ENCODE measurements at places on chromosomes 11 and 22.

DNA sequence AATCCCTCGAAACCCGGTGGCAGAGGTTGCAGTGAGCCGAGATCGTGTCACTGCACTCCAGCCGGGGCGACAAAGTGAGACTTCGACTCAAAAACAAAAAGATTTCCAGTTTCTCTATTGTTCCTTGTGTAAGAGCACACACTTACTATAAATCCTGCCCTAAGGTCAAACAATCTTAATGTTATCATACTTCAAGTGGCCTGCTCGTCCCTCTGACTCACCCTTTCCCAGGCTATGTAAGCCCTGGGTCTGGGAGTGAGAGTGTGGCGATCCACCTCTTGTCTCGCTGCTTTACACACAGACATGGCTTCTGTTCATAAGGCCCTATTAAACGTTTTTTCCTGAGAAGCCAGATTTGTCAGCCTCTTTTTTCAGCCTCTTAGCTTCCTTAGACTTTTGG is 24.4 kb upstream of the A4GALT start:
- H3K4me1 ChIP-seq, result peaks cover 29% of the 10 kb centered on the region
- no peak overlapping the region for H3K4me3 ChIP-seq
- peak overlapping the region; percentile 15 for H3K27ac ChIP-seq

GRCh38 chr11:123702139-123702538 is 39.3 kb downstream of the ZNF202 start:
- H3K4me1 ChIP-seq, result peaks cover 8% of the 10 kb centered on the region
- H3K36me3 ChIP-seq, result no peaks in the 10 kb centered on the region
- peak overlapping the region; percentile 37 for H3K4me3 ChIP-seq
- no peak overlapping the region for H3K27ac ChIP-seq
- no peaks in the 10 kb centered on the region for H3K27me3 ChIP-seq

GRCh38 chr11:117179048-117179999 is 781 bp downstream of the SIDT2 start:
- peaks cover 24% of the 10 kb centered on the region for H3K36me3 ChIP-seq
- DNase-seq, result peak; percentile 94
- peak overlapping the region; percentile 72 for H3K27ac ChIP-seq
- peaks cover 27% of the 10 kb centered on the region for H3K4me1 ChIP-seq
- H3K27me3 ChIP-seq, result no peaks in the 10 kb centered on the region
- peak overlapping the region; percentile 89 for H3K4me3 ChIP-seq

DNA sequence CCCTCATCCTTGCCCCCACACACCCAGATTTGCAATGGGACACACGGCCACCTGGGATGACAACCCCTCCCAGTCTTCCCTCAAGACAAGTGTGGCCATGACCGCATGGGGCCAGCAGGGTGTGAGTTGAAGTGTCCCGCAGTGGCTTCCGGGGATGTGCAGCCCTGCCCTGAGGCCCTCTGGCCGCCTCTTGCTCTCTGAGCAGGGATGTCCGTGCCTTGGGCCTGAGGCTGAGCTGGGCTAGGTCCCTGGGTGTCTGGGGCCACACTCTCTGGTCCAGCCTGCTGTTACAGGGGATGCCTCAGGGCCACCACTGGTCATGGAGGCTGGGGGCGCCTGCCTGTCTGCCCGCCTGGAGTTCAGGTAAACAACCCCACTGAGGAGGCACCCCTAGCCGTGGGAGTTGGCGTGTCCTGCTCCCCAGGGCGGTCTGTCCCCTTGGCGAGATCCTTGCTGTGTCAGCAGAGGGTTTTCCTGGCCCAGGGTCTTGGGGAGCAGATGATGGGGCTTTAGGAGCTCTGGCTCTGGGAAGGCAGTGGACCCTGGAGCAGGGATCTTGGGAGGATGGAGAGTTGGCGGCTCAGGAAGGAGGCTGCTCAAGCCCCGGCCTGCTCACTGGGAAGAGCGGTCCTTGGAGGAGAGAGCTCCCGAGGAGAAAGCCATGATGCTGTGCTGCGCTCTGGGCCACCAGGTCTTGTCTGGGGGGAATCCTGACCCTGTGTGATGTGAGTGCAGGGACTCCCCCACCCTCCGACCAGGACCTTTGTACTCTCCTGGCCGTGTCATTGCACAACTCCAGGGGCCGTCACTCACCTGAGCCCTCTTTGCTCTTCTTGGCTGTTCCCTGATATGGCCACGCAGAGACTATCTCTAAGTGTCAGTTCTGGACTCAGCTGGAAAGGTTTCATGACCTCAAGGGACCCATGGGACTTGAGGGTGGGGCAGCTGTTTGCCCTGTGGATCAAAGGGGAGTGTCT is 67.9 kb downstream of the KCNQ1 start:
- peak; percentile 60 for DNase-seq
- H3K27ac ChIP-seq, result no peak overlapping the region
- no peaks in the 10 kb centered on the region for H3K36me3 ChIP-seq
- no peak overlapping the region for H3K4me3 ChIP-seq

GRCh38 chr11:102577182-102577581 is 46.6 kb upstream of the MMP7 start:
- H3K27ac ChIP-seq, result no peak overlapping the region
- no peaks in the 10 kb centered on the region for H3K27me3 ChIP-seq
- H3K4me3 ChIP-seq, result no peak overlapping the region
- H3K36me3 ChIP-seq, result no peaks in the 10 kb centered on the region
- DNase-seq, result no peak
- H3K4me1 ChIP-seq, result peaks cover 10% of the 10 kb centered on the region
